Tibial artery (tissue), 4 donors: ENCODE measurements at places on chromosomes 4 and X.

DNA sequence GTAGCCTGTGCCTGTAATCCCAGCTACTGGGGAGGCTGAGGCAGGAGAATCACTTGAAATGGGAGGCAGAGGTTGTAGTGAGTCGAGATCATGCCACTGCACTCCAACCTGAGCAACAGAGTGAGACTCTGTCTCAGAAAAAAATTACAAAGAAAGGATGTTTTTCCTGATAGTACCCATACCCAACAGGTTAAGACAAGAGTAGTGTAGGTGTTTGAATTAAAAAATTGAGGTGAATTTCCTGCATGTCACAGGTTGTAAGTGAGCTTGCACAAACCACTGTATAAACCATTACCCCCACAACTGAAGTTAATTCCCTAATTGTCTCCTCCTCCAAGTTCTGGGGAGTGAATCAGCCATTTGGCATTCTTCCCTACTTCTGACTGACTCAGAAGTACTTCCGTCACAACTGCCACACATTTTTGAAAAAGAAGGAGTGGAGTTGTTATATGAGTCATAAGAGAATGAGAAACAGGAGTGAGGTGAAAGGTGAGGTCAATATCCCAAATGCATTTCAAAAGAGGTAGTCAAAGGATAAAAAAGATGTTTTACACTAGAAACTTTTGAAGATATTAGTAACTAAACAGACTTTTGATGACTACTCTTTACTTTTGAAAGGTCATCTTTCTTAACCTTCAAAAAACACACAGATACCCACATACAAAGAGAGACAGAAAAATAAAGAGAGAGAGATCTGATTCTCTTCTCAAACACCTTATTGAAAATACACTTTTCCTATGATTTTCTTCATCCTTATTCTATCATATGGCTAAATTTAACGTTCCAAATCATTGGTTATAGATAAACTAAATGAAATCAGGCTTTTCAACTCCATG lies 134.5 kb downstream of the BTC start:
- no peak overlapping the region for H3K4me3 ChIP-seq
- no peak for DNase-seq
- H3K36me3 ChIP-seq: no peaks in the 10 kb centered on the region
- no peaks in the 10 kb centered on the region for H3K27me3 ChIP-seq
- no peak overlapping the region for H3K27ac ChIP-seq

GRCh38 chrX:6968231-6968630 lies 179.3 kb upstream of the STS start:
- H3K36me3 ChIP-seq: no peaks in the 10 kb centered on the region
- no peak overlapping the region for H3K27ac ChIP-seq
- no peak for DNase-seq
- H3K4me3 ChIP-seq: no peak overlapping the region
- no peaks in the 10 kb centered on the region for H3K27me3 ChIP-seq

- DNase-seq: no peak
- H3K27me3 ChIP-seq: no peaks in the 10 kb centered on the region
- H3K36me3 ChIP-seq: no peaks in the 10 kb centered on the region
- H3K4me3 ChIP-seq: no peak overlapping the region
- no peaks in the 10 kb centered on the region for H3K4me1 ChIP-seq
Observed at GRCh38 chr4:122045533-122045932, 93.7 kb upstream of the TRPC3 start.

DNA sequence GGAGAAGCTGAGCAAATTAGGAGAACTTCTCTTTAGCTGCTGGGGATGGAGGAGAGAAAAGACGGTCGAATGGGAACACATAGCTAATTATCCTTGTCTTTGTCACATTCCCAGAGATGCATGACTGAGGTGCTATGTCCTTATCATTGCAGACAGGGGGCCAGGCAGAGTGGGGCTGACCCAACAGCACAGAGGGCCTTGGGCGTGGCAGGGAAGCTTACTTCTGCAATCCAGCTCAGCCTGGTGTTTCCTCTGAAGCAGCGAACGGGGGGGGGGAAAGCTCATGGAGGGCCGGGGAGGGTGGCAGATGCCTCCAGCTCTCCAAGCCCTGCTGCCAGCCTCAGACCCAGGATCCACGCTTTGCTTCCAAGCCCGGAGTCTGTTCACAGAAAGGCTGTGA lies 50.8 kb upstream of the HOPX start:
- no peak overlapping the region for H3K4me3 ChIP-seq
- peaks cover 5% of the 10 kb centered on the region for H3K4me1 ChIP-seq
- H3K27ac ChIP-seq: no peak overlapping the region
- no peaks in the 10 kb centered on the region for H3K27me3 ChIP-seq
- H3K36me3 ChIP-seq: no peaks in the 10 kb centered on the region
- DNase-seq: peak; percentile 70

DNA sequence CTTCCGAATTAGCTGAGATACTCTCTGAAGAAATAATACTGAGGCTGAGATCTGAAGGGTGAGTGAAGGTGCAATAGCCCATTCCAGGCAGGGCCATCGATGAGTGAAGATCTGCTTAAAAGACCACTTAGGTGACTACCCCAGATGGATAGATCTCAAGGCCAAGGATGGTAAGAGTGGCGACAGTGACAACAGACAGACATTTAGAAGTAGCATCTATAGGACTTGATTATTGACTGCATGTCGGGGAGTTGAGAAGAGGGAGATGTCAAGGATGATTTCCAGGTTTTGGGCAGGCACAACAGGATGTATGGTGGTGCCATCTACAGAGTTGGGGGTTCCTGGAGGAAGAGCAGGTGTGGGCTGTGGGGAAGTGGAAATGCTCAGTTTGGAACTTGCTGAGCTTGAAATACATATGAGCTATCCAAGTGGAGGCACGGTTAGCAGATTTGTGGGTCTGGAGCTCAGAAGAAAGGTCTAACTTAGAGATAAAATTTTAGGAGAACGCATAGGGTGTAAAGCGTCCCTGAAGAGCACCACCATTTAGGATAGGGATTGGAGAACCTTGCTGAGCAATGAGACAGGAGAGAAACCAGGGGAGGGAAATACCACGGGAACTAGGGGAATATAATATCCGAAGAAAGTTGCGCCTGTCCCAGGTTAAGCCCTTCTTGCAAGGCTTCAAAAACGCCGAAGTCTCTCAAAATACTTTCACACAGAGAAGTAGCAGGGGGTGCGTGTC lies 688 bp downstream of the UFSP2 start:
- H3K4me1 ChIP-seq: peaks cover 9% of the 10 kb centered on the region
- H3K36me3 ChIP-seq: no peaks in the 10 kb centered on the region
- H3K27ac ChIP-seq: peak overlapping the region; percentile 93

DNA sequence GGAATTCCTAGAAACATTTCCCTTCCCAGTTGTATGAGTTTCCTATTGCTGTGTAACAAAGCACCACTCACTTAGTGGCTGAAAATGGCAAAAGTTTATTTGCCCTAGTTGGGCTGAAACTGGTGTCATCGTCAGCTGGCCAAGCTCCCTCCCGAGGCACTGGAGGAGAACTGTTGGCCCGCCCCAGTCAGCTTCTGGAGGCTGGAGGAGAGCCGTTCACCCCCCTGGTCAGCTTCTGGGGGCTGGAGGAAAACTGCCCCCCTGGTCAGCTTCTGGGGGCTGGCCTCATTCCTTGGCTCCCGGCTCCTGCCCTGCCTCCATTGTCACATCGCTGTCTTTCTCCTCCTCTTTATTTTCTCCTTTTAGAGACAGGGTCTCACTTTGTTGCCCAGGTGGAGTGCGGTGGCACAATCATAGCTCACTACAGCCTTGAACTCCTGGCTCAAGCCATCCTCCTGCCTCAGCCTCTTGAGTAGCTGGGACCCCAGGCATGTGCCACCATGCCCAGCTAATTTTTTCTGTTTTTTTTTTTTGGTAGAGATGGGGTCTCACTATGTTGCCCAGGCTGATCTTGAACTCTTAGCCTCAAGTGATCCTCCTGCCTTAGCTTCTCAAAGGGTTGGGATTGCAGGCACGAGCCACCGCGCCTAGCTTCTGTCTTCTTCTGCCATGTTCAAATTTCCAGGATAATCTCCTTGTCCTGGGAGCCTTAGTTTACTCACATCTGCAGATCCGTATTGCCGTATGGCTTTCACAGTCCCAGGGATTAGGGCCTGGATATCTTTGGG lies 3.2 kb downstream of the RGS12 start:
- H3K27me3 ChIP-seq: no peaks in the 10 kb centered on the region
- H3K36me3 ChIP-seq: no peaks in the 10 kb centered on the region
- peak; percentile 5 for DNase-seq
- H3K4me3 ChIP-seq: no peak overlapping the region
- no peak overlapping the region for H3K27ac ChIP-seq

DNA sequence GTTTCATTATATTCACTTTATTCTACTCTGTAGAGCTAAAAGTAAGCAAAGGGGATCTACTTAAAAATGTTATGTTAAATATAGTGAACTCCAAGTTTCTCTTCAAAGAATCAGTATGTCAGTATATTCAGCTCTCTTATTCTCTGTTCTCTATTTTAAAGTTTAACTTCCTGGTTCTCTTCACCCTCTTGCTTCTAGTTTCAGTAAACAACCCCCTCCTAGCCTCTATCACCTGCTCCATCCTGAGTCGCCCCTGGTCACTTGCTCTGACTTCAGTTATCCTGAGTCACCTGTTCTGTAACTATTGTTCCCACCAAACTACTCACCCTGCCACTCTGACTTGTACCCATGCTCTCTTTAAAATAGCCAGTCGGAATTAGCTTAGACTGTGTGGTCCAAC lies 180.9 kb upstream of the AADAT start:
- no peaks in the 10 kb centered on the region for H3K4me1 ChIP-seq
- no peak overlapping the region for H3K4me3 ChIP-seq
- H3K27me3 ChIP-seq: no peaks in the 10 kb centered on the region
- no peaks in the 10 kb centered on the region for H3K36me3 ChIP-seq

DNA sequence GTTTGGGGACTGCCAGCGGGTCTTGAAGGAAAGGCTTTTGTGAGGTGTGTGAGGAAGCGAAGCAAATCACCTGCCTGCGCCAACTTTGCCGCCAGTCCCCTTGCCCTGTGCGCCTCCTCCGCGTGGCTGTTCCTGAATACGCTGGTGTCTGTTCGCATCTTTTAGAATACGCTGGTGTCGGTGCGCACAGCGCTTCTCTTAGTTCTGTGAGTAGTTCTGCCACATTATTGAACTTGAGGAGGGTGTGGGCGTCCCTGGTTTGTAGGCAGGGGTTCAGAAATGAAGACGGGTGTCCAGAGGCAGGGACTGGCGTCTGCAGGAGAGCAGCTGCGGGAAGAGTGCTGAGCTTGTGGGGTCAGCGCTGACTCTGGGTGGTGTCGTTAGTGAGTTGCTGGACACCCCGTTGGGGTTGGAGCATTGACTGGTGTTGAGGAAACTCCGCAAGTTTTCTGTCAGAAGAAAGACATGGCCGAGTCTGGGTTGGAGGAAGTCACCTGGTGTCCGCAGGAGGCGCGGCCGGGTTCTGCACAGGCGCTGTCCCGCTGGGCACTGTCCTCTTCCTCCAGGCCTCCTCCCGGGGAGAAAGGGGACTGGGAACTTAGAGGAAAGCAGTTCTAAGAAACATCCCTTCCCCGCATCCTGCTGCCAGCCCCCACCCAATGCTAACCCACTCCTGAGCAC lies 930 bp downstream of the ZNF718 start:
- H3K4me3 ChIP-seq: peak overlapping the region; percentile 83
- H3K27ac ChIP-seq: peak overlapping the region; percentile 73
- no peaks in the 10 kb centered on the region for H3K27me3 ChIP-seq
- peak; percentile 67 for DNase-seq
- H3K4me1 ChIP-seq: no peaks in the 10 kb centered on the region

- no peak overlapping the region for H3K4me3 ChIP-seq
- no peaks in the 10 kb centered on the region for H3K36me3 ChIP-seq
- no peak overlapping the region for H3K27ac ChIP-seq
- H3K27me3 ChIP-seq: peaks cover 4% of the 10 kb centered on the region
Observed at GRCh38 chr4:159483110-159483781, 380.4 kb downstream of the RAPGEF2 start.

- H3K27me3 ChIP-seq: no peaks in the 10 kb centered on the region
- no peak overlapping the region for H3K4me3 ChIP-seq
- no peaks in the 10 kb centered on the region for H3K36me3 ChIP-seq
- no peak overlapping the region for H3K27ac ChIP-seq
- H3K4me1 ChIP-seq: no peaks in the 10 kb centered on the region
Observed at GRCh38 chr4:26003056-26003455, 89.0 kb downstream of the SMIM20 start.

GRCh38 chr4:181976764-181977163 lies 266.4 kb upstream of the TENM3 start:
- no peak overlapping the region for H3K27ac ChIP-seq
- no peak overlapping the region for H3K4me3 ChIP-seq
- no peaks in the 10 kb centered on the region for H3K36me3 ChIP-seq
- no peaks in the 10 kb centered on the region for H3K4me1 ChIP-seq
- H3K27me3 ChIP-seq: no peaks in the 10 kb centered on the region
- DNase-seq: no peak

DNA sequence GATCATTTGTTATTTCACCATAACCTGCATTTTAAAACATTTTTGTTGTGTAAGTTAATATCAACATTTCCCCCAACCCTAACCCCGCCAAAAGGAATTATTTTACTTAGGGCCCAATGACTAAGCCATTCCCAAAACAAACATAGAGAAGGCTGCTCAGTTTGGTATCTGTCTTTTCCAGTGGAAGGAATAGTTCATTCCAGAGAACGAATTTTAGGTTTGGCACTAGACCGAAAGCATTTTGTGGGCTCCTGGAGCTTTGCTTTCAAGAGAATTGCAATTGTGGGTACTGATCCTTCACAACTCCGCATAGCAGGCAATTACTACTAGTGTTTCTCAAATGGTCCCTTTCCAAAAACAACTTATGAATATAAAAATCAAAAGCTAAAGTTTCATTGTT lies 226.7 kb upstream of the MAD2L1 start:
- H3K36me3 ChIP-seq: no peaks in the 10 kb centered on the region
- no peak overlapping the region for H3K4me3 ChIP-seq
- no peaks in the 10 kb centered on the region for H3K27me3 ChIP-seq
- H3K27ac ChIP-seq: no peak overlapping the region
- no peak for DNase-seq

- H3K27me3 ChIP-seq: no peaks in the 10 kb centered on the region
- no peak overlapping the region for H3K4me3 ChIP-seq
- DNase-seq: no peak
- H3K36me3 ChIP-seq: no peaks in the 10 kb centered on the region
- H3K27ac ChIP-seq: no peak overlapping the region
Observed at GRCh38 chr4:166042510-166043055, 169.5 kb downstream of the TLL1 start.

DNA sequence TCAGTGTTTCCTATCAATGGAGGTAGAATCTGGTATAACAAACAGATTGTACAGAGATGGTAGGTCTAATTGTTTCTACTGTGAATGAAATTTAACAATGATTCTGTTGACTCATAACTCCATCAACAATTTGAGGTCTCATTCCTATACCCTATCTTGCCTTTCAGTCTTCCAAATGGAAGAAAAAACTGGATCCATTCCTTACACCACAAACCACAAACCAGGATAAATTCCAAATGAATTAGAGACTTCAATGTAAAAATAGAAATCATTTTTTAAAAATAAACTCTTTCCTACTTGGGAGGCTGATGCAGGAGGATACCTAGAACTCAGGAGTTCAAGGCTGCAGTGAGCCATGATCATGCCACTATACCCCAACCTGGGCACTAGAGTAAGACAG lies 114.4 kb upstream of the WDR44 start:
- H3K4me1 ChIP-seq: no peaks in the 10 kb centered on the region
- DNase-seq: no peak
- H3K4me3 ChIP-seq: no peak overlapping the region
- no peaks in the 10 kb centered on the region for H3K27me3 ChIP-seq
- H3K27ac ChIP-seq: no peak overlapping the region
- no peaks in the 10 kb centered on the region for H3K36me3 ChIP-seq

- H3K27ac ChIP-seq: peak overlapping the region; percentile 65
- H3K27me3 ChIP-seq: no peaks in the 10 kb centered on the region
- peak; percentile 76 for DNase-seq
- peaks cover 82% of the 10 kb centered on the region for H3K4me1 ChIP-seq
- H3K36me3 ChIP-seq: no peaks in the 10 kb centered on the region
Observed at GRCh38 chr4:147760695-147761094, 28.8 kb downstream of the ARHGAP10 start.

GRCh38 chr4:95541889-95542607 lies 6.7 kb downstream of the UNC5C start:
- peak overlapping the region; percentile 81 for H3K4me3 ChIP-seq
- no peak for DNase-seq
- H3K4me1 ChIP-seq: no peaks in the 10 kb centered on the region
- H3K36me3 ChIP-seq: no peaks in the 10 kb centered on the region
